ENCODE measurements at places on chromosomes 13 and 19.

GRCh38 chr13:30551189-30551588 lies 66.5 kb upstream of the USPL1 start:
- no peak for DNase-seq

DNA sequence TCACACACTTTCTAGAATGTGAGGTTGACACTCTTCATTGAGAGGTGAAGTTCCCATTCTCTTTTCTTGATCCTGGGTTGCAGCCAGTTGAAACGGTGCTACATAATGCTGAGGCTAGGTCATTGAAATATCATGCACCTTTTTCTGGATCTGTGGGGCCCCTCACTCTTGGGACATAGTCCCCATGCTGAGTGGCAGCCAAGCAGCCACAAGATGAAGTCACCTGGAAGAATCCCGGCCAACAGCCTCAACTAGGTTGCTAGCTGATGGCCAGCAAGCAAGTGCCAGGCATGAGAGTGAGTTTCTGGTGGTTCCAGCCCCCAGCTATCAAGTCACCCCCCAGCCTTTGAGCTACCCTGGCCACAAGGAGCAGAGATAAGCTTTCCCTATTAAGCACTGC lies 148.5 kb upstream of the TSHZ3 start:
- DNase-seq, result no peak

GRCh38 chr13:79830426-79830825 lies 349.5 kb downstream of the NDFIP2 start:
- DNase-seq, result no peak

DNA sequence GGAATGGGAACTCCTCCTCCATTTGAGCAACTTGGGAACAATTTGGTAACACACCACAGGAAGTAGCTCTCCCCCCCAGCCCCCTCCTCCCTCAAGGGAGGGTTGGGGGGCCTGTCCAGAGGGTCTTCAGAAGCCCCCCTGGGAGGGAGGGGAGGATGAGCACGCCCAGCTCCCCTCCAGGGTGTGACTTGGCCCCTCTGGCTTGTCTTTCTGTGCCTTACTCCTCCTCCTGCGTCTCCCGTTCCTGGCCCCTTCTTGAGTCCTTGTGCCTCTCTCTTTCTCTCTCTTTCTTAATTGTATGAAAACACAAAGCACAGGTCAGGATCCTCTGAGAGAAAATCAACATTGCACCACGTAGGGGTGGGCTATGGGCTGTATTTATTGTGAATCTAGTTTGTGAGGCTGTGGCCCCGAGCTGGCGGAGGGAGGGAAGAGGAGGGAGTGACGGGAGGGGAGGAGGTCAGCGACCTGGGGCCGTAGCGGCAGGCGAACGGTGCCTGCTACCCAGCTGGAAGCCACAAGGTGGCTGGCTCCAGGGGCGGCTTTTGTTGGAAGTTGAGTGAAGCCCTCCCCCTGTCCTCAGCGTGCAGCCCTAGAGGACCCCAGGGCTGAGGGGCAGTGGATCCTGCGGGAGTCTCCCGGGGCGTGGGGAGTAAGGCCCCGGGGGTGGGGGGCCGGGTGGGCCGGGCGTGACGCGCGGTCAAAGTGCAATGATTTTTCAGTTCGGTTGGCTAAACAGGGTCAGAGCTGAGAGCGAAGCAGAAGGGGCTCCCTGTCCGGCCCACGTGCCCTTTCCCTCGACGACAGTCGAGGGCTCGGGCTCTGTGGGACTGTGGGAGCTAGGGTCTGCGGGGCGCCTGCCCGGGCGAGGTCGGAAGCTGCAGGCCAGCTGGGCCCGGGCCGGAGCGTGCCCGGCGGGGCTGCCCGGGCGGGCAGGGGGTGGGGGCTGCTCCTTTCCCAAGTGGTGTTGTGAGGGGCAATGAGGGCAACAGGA lies 6.4 kb downstream of the LYL1 start:
- no peak for DNase-seq

GRCh38 chr19:10339977-10340376 lies 553 bp upstream of the ICAM3 start:
- DNase-seq, result no peak

DNA sequence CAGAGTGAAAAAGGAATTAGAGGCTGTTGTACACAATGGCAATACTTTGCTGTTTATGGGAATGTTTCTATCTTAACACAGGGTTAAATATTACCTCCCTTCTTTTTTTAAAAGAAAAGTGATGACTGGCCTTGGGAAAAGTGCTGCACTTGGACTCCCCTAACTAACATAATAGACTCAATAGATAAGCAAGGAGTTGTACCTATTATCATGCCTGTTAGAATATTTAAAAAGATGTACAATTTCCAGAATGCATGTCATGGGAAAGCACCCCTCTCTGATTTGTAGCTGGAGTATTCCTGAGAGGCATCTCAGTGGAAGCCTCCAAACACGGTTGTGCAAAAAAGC lies 79.3 kb upstream of the GPC6 start:
- no peak for DNase-seq

DNA sequence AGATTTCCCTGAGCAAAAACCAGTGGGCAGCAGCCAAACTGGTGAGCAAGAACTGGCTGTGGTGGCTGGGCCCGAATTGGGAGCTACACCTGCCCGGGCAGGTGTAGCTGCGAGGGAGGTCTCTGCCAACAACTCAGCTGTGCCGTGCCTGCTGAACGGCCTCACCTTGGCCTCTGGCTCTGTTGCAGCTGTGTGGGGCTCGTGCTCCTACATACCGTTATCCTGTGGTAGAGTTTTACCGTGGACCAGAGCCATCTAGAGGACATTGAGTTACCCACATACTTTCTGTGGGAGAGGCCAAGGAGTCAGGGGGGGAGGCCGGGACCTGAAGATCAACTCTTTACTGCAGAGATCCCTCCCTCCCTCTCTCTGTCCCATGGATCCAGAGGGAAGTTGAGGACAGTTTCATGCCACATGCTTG lies 113.2 kb downstream of the TM9SF2 start:
- no peak for DNase-seq

DNA sequence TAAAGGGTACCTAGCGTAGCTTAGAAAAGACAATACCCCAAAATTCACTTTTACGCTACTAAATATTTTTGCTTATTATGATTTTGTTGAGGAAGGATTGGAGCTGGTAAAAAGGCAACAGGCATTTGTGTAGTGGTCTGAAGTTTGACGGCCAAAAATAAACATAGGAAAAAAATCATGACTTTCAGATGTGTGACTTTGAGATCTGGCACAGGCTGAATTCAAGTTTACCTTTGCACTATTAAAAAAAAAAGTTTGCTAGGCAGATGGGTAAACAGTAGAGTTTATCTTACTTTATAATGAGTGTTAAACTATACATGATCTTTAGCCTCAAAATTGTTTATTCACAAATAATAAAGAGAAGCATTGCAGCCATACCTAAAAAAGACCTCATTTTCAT lies 24.3 kb upstream of the INTS6 start:
- no peak for DNase-seq

DNA sequence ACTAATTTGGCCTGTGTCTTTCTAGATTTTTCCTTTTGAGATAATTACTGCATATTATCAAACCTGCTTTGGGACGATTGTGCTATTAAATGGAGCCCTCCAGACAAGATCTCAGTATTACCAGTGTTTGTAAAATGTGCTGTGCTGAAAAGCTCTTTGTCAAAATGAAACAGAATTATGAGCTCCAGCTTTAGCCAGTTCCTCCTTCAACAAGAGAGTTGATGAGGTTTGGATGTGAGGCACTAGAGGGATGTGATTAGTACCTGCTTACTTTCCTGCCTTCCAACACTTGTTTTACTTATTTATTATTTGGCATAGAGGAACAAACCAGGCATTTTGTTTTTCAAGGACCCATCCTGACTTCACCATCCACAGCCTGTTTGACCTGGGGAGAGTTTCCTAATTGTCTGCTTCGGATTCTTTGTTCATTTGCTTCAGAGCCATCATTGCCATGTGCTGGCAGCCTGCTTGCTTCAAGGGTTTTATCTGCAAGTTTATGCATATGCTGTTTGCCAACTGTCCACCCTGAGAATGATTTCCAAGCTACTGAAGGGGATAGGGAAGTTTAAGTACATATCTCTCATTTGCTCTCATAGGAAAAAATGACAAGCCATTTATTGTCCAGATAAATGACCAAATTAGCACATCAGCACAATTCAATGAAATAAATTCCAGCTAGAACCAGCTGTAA lies 32.9 kb upstream of the CPB2 start:
- no peak for DNase-seq

DNA sequence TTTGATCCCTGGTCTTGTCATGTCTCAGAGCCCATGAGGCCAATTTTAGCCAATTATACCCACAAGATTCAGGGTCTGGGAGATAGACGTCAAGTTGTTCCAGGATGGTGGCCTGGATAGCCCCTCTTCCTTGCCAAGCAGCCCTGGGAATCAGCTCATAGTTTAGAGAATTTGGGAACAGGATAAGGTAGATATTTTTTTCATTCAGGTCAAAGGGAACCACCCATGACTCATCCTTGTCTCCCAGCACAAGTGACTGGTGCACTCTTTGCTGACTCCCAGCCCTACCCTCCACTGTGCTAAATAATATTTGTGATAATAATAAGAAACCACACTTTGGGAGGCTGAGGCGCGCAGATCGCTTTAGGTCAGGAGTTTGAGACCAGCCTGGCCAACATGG lies 17.1 kb upstream of the S1PR4 start:
- DNase-seq, result no peak

- peak; percentile 23 for DNase-seq
Observed at GRCh38 chr13:39777527-39778061, 122.1 kb downstream of the COG6 start.

DNA sequence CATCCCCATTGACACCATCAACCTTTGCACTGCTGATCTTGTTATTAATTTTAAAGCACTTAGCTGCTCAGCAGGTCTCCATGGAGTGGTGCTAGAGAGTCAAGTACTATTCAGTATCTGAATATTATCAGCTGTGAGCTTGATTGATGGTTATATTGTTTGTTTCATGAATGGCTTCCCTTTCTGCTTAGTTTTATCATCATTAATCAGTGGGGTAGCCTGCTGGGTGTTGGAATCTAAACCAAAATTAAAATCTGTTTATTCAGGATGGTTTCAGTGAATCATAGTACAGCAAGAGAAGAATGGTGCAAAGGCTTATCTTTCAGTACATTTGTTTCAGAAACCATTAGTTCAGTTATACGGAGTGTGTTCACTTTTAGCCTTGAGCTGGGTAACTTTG lies 42.5 kb upstream of the SCEL start:
- DNase-seq, result no peak

GRCh38 chr13:40961214-40961613 lies 57.9 kb downstream of the ELF1 start:
- no peak for DNase-seq

DNA sequence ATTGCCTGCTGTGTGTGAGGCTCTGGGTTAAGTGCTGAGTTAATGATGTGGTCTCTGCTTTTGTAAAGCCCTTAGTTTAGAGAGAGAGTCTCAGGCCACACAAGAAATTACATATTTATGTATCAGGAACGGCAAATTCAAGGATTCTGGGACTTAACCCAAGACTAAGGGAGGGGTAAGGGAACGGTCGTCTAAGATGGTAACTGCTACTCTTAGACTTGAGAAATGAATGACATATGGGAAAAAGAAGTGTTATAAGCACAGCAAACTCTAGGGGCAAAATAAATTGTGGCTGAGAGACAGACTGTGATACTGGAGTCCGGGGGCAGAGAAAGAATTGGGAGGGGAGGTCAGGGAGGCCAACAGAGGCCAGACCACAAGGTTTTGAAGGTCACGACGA lies 10.2 kb downstream of the VSIG10L start:
- DNase-seq, result no peak

- no peak for DNase-seq
Observed at GRCh38 chr19:51002542-51003311, 1.3 kb upstream of the KLK8 start.

GRCh38 chr19:374886-375235 lies 30.3 kb upstream of the MIER2 start:
- DNase-seq, result no peak

- DNase-seq, result no peak
Observed at GRCh38 chr13:22944378-22944777, 236.4 kb upstream of the SGCG start.

DNA sequence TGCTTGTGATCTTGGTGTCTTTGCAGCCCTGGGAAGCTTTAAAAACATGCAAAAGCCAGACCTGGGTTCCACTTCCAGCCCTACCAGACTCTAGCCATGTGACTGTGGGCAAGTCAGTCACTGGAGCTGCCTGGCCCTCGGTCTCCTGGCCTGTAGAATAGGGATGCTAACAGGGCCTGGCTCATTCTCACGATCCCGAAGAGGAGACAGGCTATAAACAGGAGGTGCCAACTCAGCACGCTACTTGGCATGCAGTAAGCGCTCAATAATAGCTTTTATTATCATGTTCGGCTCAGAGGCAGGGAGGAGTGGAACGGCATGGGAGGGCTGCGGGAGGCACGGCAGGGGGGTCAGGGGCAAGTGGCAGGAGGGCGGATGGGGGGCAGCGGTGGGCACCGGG lies 1.7 kb downstream of the CTXN1 start:
- DNase-seq, result no peak

GRCh38 chr13:49550942-49551644 lies 34.3 kb downstream of the RCBTB1 start:
- DNase-seq, result no peak

GRCh38 chr13:41107104-41107571 lies 25.5 kb downstream of the KBTBD6 start:
- no peak for DNase-seq

GRCh38 chr13:99288089-99288488 lies 19.1 kb downstream of the GPR183 start:
- DNase-seq, result no peak

DNA sequence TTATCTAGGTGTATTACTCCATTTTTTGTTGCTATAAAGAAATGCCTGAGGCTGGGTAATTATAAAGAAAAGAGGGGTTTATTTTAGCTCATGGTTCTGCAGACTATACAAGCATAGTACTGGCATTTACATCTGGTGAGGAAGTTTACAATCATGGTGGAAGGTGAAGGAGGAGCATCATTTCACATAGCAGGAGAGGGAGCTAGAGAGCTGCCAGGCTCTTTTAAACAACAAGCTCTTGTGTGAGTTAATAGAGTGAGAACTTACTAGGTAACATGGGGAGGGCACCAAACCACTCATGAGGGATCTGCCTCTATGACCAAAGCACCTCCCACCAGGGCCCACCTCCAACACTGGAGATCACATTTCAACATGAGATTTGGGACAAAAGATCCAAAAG lies 221.7 kb upstream of the GPC6 start:
- DNase-seq, result no peak

DNA sequence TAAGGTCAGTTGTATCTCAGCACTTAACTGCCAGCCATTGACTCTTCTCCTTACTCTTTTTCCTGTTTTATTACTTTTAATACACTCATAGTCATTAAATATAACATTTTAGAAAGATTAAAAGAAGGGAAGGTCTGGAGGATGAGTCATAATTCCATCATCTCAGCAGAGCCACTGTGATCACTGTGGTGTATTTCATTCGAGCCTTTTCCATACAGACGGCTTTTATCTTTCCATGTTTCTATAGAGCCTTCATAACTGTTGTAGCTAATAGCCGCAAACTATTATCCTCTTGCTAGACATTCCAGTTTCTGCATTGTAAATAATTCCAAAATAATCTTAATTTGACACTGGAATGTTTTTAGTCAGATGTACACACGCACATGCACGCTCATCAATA lies 4.7 kb upstream of the FLT1 start:
- DNase-seq, result no peak

- no peak for DNase-seq
Observed at GRCh38 chr13:95233026-95233635, 68.1 kb downstream of the ABCC4 start.

All from stimulated activated CD4-positive, alpha-beta T cell treated with anti-CD3 and anti-CD28 coated beads, Interleukin-2, amount 100 ng/mL, for 48 hours (primary cell).